Dermis microvascular lymphatic vessel endothelial cell (primary cell): ENCODE measurements at places on chromosomes 7 and 10. TPM values are rescaled to one million over a fixed set of nuclear protein-coding genes. Genes with fewer than 3 reads are reported as not detected.

- no peak for DNase-seq
Measured at GRCh38 chr10:14205233-14205632, 125.5 kb downstream of the FRMD4A start.

DNA sequence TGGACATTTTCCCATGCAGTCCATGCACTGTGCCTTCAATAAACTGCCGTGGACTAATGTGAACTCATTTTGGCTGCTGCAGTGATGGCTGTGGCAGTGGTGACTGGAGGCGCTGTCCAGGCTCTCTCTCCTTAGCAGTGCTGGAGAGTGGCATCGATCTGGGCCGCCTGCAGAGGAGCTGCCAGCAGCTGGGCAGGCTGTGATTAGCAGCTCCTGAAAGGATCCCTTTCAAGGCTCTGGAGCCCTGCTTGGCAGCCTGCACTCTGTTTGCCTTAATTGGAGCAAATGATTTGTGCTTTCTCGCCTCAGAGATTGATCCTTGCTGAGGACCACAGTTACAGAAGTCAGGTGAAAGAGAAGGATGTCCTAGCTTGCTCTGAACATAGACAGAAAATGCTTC lies 130.1 kb upstream of the VWC2 start:
- no peak for DNase-seq

Gene TPK1
- 16.4 and 17.7 TPM in 2 replicates for total RNA-seq

Gene CDK14
- 0.89 and 1.2 TPM in 2 replicates for total RNA-seq

- DNase-seq = no peak
Measured at GRCh38 chr7:83111391-83111790, 51.3 kb downstream of the PCLO start.

DNA sequence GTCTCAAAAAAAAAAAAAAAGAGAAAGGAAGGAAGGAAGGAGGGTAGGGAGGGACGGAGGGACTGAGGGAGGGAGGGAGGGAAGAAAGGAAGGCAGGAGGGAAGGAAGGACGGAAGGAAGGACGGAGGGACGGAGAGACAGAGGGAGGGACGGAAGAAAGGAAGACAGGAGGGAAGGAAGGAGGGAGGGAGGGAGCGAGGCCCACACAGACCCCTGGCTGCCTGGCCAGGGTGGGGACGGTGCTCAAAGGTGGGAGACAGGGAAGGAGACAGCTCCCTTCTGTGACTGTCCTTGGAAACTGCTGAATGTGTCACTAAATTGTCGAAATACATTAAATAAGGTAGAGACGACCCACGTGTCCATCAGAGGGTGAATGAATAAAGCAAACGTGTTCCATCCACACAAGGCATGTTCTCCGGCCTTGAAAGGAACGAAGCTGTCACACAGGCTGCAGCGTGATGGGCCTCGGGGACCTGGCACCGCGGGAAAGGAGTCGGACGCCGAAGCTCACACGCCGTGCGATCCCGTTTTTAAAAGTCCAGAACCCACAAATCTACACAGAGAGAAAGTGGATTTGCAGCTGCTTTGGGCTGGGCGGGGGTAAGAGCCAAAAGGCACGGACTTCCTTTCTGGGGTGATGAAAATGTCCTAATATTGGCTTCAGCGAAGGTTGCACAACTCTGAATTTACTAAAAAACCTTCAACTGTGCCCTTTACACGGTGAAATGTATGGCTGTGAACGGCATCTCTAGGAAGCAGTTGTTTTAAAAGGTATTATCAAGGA lies 23.3 kb downstream of the ADAP1 start:
- no peak for DNase-seq
